ENCODE measurements at places on chromosomes 2 and 18. TPM values are rescaled to one million over a fixed set of nuclear protein-coding genes. Genes with fewer than 3 reads are reported as not detected.

DNA sequence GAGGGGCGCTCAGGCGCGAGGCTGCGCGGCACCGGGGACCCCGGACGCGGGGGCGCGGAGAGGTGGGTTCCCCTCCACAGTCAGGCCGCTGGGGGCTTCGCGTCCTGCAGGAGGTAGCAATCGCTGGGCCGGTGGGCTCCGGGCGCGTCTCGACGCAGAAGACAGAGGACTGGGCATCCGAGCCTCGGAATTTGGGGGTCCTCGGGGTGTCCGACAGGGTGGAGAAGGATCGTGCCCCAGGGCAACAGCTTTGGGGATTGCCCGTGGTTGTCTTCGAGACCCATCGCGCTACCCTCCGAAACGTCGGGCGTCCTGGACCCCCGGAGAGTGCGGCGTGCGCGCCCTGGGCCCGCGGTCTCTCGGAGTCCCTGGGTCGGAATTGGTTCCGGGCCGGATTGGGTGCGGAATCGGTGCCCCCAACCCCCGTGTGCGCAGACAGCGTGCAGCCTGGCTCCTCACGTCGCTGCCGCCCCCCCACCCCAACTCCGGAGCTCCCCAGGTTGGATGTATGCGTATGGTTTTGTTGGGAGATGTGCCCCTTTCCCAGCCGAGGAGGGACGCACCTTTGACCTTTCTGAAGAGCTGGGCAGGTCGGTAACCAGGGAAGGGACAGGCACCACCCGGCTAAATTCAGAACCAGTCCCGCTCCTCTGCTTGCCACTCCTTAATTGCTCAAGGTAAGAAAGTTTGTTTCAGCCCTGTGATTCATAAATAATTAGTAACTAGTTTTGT is 750 bp downstream of the NPAS2 start:
- H3K27ac ChIP-seq = no peak overlapping the region
- peaks cover 11% of the 10 kb centered on the region for H3K27me3 ChIP-seq
- no peak for DNase-seq
- no peak overlapping the region for H3K4me3 ChIP-seq
- H3K36me3 ChIP-seq = no peaks in the 10 kb centered on the region

DNA sequence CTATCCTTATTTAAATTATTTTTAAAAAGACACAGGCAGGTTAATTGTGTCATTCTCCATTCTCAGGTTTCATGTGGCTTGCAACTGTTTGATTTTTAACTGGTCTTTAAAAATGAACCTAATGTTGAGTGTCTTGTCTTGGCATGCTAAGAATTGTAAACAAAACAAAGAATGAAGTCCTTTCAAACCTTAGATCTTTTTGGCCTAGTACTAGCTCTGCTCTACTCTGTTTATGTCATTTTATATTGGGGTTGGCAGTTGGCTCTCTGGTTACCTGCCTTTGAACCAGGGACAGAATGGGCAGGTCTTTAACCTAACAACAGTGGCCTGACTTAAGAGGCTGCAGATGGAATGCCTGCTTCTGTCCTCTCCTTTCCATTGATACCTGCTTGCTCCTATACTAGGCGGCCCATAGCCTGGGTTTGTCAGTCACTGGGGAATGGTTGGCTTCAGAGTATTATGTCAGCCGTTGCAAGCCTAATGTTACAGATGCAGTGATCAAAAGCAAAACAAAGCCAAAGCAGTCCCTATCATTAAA is 85.5 kb downstream of the MTA3 start:
- peak overlapping the region; percentile 9 for H3K27ac ChIP-seq
- no peaks in the 10 kb centered on the region for H3K27me3 ChIP-seq
- no peak for DNase-seq
- no peak overlapping the region for H3K4me3 ChIP-seq
- H3K4me1 ChIP-seq = peaks cover 6% of the 10 kb centered on the region

DNA sequence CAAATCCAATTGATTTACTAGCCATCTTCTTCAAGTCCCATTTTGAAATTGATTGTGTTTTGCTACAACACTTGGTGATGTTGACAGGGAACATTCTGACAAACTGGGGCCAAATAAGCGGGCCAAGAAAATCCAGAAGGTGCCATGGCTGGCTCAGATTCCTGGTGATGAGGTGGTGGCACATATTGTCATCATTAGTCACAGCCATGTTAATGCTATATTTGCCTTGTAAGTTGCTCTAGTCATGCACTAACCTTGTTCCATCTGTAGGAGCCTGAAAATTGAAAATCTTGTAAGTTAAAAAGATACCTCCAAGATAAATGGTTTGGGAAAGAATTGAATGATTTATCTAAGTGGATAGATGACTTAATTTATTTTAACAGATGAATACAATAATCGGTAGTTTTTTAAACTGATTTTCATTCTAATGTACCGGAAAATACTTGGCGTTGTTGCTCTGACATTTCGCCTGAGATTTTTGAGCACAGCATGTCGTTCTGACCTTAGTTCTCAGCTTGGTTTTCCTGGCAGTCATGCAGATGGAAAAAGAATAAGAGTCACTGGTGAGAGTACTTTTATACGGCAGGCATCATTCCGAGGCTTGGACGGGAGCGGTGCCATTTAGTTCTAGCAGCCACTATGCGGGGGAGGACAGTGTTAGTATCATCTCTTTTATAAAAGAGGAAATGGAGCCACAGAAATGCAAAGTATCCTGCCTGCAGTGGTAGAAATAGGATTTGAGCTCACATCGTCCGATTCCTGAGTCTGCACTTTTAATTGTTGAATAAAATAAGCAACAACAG is 133.9 kb downstream of the ZNF532 start:
- no peak for DNase-seq
- peaks cover 2% of the 10 kb centered on the region for H3K27me3 ChIP-seq
- H3K36me3 ChIP-seq = no peaks in the 10 kb centered on the region
- no peaks in the 10 kb centered on the region for H3K4me1 ChIP-seq
- no peak overlapping the region for H3K4me3 ChIP-seq
- H3K27ac ChIP-seq = no peak overlapping the region

- no peaks in the 10 kb centered on the region for H3K36me3 ChIP-seq
- H3K27ac ChIP-seq = no peak overlapping the region
Measured at GRCh38 chr18:35736696-35737095, 155.2 kb downstream of the GALNT1 start.

DNA sequence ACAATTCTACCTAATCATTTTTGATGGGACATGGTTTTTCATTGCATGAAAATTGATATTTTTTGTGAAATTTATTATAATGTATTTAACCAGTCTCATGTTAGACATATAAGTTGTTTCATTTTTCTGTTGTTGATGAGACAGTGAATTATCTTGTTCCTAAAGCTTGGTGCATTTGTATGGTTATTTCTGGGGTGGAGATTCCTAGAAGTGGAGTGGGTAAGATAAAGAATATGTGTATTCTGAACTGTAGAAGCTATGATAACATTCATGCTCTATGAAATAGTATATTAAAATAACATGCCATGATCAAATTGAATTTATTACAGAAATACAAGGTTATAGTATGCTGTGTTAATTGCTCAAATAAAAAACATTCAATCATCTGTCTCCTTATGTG is 69.2 kb downstream of the BOLA3 start:
- no peak overlapping the region for H3K27ac ChIP-seq
- H3K4me1 ChIP-seq = peaks cover 20% of the 10 kb centered on the region
- peaks cover 2% of the 10 kb centered on the region for H3K27me3 ChIP-seq
- H3K36me3 ChIP-seq = peaks cover 9% of the 10 kb centered on the region

GRCh38 chr2:168687314-168687713 is 115.1 kb upstream of the NOSTRIN start:
- peaks cover 10% of the 10 kb centered on the region for H3K4me1 ChIP-seq
- DNase-seq = no peak
- no peaks in the 10 kb centered on the region for H3K27me3 ChIP-seq
- no peaks in the 10 kb centered on the region for H3K36me3 ChIP-seq
- H3K27ac ChIP-seq = no peak overlapping the region

DNA sequence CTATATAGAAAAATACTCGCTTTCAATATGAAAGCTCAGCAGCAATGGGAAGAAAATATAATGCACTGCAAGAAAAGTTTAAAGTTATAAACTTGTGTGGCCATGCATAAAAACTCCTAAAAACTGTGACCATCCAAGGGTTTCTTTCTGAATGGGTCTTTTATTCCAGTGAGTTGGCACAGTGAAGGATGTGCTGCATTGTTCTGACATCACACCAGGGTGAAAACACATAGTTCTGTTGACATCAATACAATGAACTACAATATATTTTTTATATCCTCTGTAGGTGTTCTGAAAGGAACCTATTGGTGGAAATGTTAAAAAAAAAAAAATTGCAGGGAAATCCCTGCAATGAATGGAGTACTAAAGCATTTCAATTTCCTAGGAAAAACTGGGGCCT is 80.2 kb downstream of the CDH20 start:
- no peaks in the 10 kb centered on the region for H3K36me3 ChIP-seq
- H3K27me3 ChIP-seq = no peaks in the 10 kb centered on the region
- H3K4me1 ChIP-seq = no peaks in the 10 kb centered on the region
- no peak overlapping the region for H3K4me3 ChIP-seq
- H3K27ac ChIP-seq = no peak overlapping the region
- DNase-seq = no peak

DNA sequence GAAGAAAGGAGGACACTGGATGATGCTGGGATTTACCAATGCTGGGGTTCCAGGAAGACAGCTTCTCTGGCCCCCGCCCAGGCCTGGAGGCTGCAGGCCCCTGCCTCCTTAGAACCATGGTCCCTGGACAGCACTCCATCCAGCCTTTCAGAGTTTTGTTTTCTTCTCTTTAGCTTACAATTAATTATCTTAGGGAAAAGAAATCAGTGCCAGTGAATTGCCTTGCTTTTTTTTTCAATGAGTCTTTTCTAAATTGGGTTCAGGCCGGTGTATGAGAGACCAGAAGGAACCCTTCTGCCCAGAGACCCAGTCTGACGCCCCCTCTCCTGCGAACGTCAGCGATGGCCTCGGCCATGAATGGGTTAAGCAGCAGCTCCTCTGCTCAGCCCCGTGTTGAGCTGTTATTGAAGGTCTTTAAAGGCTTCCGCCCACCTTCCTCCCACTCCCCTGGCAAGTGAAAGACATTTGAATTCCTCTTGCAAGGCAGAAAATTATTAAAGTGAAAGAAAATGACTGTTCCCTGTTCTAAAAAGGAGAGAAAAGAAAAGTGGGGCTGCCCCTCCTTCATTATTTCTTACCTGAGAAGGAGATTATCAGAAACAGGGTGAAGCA is 65.7 kb upstream of the CHMP1B start:
- DNase-seq = no peak
- no peaks in the 10 kb centered on the region for H3K36me3 ChIP-seq
- H3K4me3 ChIP-seq = no peak overlapping the region

GRCh38 chr2:152559008-152559407 is 158.3 kb downstream of the PRPF40A start:
- H3K27me3 ChIP-seq = peaks cover 2% of the 10 kb centered on the region
- H3K4me3 ChIP-seq = no peak overlapping the region
- no peaks in the 10 kb centered on the region for H3K4me1 ChIP-seq
- no peaks in the 10 kb centered on the region for H3K36me3 ChIP-seq

GRCh38 chr2:69945941-69946340 is 15.5 kb downstream of the ASPRV1 start:
- peak overlapping the region; percentile 80 for H3K4me3 ChIP-seq
- H3K36me3 ChIP-seq = peaks cover 6% of the 10 kb centered on the region
- peak overlapping the region; percentile 85 for H3K27ac ChIP-seq
- H3K4me1 ChIP-seq = peaks cover 42% of the 10 kb centered on the region
- no peak for DNase-seq

- H3K4me1 ChIP-seq = peaks cover 78% of the 10 kb centered on the region
- H3K27ac ChIP-seq = peak overlapping the region; percentile 100
- no peak for DNase-seq
- H3K4me3 ChIP-seq = no peak overlapping the region
- H3K36me3 ChIP-seq = peaks cover 45% of the 10 kb centered on the region
Measured at GRCh38 chr18:3257627-3258120, 4.3 kb upstream of the MYL12B start.

UGT1A8 gene
- not detected for polyA plus RNA-seq

TUBA4B gene
- not detected for polyA plus RNA-seq

COLEC12 gene
- not detected for polyA plus RNA-seq

IL37 gene
- not detected for polyA plus RNA-seq

GKN1 gene
- polyA plus RNA-seq = not detected

KCNF1 gene
- not detected for polyA plus RNA-seq

AMER3 gene
- polyA plus RNA-seq = not detected
